ENCODE measurements at places on chromosomes 7 and 10.

GRCh38 chr7:22002726-22003125 is 57.0 kb upstream of the CDCA7L start:
- no peak for DNase-seq

DNA sequence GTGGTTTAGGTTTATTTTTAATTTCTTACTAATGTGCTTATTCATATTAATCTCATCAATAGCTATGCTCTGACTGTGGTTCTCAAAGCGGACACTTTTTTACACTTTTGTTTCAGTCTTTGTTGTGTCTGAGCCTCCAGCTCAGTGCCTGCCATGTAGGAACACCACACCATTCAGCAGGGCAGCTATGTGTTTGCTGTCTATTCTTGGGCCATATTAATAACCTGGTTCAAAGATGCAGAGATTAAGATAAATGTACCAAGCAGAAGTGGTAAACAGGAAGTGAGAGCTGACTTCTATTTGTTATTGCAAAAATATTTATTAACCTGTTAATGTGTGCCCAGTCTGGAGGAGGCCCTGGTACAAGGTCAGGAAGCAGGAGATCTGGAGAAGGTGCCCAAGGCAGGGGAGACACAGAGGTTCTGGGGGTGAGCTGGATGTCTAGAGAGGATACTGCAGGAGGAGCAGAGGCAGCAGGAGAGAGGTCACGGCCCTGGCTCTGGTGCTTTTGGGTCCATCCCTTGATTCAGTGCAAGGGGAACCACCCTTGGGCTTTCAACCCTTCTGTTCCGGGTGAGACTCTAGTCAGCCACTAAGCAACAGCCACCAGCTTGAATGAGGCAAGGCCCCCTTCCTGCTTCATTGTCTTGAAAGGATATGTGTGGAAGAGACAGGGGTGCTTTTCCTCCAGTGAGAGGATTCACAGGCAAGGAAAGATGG is 1.9 kb downstream of the TBXAS1 start:
- DNase-seq: no peak

DNA sequence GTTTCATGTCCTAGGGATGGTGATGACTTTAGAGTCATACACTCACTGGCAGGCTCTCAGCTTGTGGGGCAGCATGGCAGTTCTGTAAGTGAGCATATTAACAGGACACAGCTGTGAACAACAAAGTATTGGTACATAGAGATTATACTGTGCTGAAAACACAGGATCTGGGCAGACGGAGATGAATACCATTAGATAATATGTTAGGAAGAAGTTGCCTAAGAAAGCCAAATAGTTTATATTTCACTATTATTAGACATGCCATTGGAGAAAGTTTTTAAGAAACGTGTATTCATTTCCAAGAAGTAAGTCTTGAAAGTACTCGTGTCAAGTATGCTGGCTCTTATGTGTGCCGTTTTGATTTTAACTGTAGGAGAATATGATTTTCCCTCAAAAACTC is 274.5 kb downstream of the INHBA start:
- no peak for DNase-seq

GRCh38 chr10:20855398-20856038 is 41.6 kb downstream of the NEBL start:
- peak; percentile 55 for DNase-seq

GRCh38 chr7:95660023-95660434 is 63.7 kb upstream of the PDK4 start:
- DNase-seq: no peak

- DNase-seq: no peak
Measured at GRCh38 chr10:1461016-1461415, 276.3 kb downstream of the ADARB2 start.

DNA sequence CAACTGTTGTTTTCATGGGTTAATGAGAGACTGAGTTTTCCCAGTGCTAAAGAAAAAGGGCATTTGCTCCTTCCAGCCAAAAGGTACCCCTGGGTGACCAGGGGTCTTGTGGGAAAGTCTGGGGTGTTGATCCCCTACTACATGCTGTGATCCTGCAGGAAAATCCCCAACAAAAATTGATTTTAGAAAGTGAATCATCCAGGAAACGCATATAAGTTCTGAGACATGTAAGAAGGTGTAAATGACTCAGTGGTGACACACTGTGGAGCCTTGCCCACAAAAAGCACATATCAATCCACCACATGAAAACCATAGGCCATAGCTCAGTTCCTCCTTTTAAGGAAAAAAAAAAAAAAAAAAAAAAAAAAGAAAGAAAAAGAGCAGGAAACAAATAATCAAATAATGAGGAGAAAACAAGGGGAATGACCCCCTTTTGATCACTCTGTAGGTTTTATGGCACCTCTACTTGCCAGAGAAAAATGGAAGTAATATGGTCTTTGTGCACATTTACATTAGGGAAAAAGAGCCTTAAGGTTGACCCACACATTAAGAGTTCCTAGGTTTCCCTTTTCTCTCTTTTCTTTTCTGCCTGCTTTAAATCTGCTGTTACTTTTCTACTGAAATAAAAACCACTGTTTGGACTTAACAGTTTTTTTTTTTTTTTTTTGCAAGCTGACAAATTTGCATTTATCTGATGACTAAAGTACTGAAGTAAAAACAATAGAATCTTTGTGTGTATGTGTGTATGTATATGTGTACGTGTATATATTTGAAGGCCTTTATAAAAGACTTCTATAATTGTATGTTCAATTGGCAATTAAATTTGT is 386.0 kb downstream of the KIF20B start:
- peak; percentile 20 for DNase-seq

- no peak for DNase-seq
Measured at GRCh38 chr10:86698207-86698940, 30.1 kb downstream of the LDB3 start.

DNA sequence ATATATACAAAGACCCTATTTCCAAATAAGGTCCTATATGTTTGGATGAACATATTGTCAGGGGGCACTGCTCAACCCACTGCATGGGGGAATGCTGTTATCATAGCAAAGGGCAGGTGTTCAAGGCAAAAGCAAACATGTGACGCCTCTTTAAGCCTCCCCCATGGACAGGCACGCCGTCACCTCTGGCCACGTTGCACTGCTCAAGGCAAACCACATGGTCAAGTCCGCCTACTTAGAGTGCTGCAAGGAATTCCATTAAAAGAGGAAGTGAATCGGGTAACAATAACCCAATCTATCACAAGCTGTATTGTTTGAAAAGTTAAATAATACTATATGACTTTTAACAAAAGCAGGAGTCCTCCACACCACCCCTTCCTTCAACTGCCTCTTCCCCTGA is 8.8 kb upstream of the CALD1 start:
- no peak for DNase-seq

DNA sequence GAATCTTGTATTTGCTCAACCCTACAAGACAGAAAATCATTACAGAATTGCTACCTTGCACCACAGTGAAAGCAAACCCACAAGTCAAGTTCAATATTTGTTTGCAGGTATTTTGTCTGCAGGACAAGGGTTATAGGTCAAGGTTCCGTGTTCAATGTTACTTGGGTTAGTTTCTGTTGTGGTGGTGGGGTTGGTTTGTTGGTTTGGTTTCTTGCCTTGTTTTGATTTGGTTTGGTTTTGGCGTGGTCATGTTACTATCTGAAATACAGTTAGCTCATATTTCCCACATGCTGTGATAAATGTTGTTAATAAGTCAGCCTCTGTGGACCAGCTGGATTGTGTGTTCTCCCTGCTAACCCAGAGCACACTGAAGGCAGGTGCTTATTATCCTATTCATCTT is 75.6 kb upstream of the INSIG1 start:
- DNase-seq: no peak

DNA sequence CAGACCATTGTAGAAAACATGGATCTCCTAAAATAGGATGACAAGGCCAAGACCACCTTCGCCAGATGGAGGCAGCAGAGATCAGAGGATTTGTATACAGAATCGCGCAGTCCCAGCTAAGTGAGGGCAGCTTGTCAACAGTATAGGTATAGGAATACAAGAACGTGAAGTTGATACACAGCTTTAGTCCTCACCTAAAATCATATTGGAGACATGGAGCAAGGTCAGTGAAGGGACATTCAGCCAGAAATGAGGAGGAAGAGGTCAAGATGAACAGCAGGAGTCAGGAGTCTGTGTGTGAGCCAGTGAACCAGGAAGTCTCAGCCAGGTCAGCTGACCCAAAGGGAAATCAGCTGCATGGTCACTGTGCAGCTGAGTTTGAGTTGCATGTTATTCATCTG is 263.4 kb upstream of the PRKCQ start:
- no peak for DNase-seq

DNA sequence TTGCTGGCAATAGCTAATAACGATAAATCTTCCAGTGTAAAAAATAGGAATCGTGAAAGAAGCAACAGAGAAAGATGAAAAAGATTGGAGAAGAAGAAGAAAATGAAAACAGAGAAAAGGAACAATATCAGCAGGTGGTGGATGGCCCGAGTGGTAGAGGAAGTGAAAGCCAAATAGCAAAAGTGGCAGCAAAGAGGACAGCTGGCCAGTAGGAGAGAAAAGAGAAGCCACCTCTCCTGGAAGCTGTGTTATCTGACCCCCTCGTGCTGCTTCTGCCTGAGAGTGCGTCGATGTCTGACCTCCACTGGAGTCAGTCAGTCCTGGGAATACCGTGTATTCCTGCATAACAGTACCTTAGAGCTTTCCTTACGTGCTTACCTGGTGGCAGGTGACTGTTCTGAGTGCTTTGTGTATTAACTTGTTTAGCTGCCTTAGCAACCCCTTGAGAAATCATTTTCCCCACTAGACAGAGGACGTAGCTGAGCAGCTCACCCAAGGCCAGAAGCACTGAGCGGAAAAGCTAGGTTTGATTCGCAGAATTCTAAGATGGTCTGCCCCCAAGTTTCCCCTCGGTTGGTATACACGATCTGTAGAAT is 88.3 kb downstream of the CHN2 start:
- DNase-seq: no peak

GRCh38 chr10:47318706-47319105 is 3.5 kb upstream of the GDF2 start:
- no peak for DNase-seq

DNA sequence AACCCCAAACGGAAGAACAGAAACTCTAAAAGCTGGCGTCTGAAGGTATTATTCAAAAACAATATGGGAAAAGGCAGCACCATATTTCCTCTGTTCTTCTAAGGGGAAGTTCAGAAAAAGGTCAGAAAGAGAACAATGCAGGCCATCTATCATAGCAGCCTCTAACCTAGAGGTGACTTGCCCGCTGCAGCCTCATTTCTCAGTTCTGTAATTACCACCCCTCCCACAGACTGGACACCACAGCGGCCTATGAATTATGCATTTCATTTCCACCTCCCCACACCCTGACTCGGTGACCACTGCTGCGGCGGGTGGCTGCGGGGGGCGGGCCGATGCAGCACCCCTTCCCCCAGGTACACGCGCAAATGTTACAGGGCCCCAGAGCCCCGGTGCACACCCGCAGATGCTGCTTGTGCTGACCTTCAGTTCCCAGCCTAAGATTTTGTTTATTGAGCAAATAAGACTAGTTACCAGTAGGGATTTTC is 125.5 kb downstream of the CLEC2L start:
- no peak for DNase-seq

- DNase-seq: peak; percentile 50
Measured at GRCh38 chr7:2138146-2138765, 94.5 kb downstream of the MAD1L1 start.

GRCh38 chr7:81886211-81886764 is 116.4 kb upstream of the HGF start:
- no peak for DNase-seq

GRCh38 chr7:101169110-101169837 is 3.9 kb upstream of the VGF start:
- no peak for DNase-seq

DNA sequence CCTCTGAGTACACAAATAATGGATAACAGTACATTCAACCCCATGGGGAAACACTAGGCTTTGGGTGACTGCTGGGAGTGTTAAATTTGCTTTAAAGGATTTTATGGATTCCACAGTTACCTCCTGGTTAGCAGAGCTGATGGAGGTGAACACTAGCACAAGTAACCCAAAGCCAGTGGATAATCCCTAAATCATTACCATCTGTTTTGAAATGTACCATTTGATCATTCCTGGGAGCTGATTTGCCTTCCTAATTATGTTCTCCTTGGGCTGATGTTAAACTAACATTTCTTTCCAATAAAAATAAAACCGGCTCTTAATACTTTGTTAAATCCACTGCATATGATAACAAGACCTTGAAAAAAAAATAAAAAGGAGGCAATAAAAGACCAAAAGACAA is 493.9 kb downstream of the PLXNA4 start:
- DNase-seq: no peak

DNA sequence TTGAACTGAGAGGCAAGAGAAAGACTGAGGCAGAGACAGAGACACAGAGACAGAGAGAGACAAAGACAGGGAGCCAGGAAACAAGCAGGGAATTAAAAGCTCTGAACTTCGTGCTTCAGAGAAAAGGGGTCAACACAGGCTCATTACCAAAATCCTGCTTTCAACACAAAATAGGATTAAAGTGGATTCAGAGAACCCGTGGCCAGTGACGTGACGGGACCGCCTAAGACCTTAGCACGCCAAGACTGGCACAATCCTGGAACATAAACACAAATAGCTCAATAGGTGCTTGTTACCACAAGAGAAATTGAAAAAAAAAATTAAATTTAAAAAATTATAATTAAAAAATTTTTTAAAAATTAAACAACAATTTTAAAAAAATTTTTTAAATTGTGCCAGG is 21.5 kb downstream of the ASB13 start:
- DNase-seq: no peak

- no peak for DNase-seq
Measured at GRCh38 chr7:54995610-54996363, 23.0 kb upstream of the EGFR start.

GRCh38 chr10:34543716-34544115 is 271.4 kb downstream of the PARD3 start:
- DNase-seq: no peak

DNA sequence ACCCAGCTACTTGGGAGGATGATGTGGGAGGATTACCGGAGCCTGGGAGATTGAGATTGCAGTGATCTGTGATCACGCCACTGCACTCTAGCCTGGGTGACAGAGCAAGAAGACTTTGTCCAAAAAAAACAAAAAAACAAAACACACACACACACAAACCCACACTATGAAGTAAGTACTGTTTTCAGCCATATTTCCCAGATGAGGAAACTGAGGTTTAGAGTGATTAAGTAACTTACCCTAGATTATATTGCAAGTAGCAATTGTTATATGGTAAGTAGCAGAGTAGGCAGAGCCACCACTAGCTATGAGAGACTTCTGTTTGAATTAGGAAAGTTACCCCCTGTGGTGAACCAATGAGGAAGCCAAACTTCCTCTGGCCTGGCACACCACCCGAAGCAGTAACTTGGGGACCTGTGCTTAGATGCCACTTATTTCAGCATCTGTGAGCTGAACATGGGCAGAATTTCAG is 61.9 kb downstream of the MCU start:
- DNase-seq: no peak

DNA sequence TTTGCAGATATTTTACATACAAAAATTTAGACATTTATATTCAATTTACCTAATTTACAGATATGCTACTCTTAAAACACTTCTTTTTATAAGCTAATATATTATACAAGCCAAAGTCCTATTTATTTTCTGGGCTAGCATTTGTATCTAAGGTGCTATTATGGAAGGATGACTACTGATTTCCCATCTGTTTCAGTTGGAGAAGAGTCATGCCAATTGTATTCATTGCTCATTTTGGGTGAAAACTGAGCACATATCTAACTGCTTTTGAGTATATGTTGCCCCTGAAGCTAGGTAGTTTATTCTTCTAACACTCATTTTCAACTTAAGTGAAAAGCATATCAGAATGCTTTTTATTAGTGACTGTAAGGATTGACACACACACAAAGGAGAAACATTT is 172.9 kb downstream of the CDK14 start:
- DNase-seq: peak; percentile 39

All from brain (organoid and tissue), 16 donors.